Left lung (tissue), 14 donors: ENCODE measurements at places on chromosomes 6 and 20.
A peak's percentile ranks its signal among the peaks of the same experiment; 100 is the strongest.

GRCh38 chr6:36612101-36612625 is 18.0 kb downstream of the SRSF3 start:
- DNase-seq: no peak

DNA sequence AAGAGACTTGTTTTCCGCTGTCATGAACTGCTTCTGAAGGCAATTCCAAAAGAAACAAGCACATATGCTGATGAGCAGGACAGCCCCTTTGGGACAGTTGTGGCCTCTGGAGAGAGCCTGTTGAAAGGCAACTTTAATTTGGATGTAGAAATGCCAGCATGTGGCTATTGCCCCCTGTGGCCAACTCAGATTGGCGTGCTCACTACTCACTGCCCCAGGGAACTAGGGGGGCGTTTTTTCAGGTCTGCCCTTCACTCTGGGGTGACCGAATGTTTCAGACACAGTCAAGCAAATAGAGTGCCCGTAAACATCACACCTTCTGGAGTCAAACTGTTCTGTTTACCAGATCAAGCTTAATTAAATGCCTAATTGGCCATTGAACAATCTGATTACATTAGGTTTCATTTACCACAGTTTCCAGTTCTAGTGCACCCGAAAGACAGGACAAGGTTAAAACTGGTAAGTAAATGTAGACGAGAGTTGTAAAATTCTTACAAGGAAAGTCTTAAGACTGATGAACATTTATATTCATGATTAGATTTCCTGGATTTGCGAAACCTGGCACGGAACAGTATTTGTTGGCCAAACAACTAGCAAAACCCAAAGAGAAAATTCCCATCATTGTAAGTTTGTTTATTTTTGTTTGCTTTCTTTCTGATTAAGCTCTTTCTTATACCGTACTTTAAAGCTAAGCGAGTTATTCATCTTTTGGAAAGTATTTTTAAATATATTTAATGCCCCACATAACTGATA is 75.9 kb upstream of the SYNJ2 start:
- peak; percentile 36 for DNase-seq

GRCh38 chr6:149646599-149646998 is 1.9 kb downstream of the KATNA1 start:
- no peak for DNase-seq

GRCh38 chr6:14621518-14621917 is 503.9 kb downstream of the CD83 start:
- no peak for DNase-seq

- no peak for DNase-seq
Observed at GRCh38 chr20:40322941-40323340, 366.1 kb downstream of the MAFB start.

DNA sequence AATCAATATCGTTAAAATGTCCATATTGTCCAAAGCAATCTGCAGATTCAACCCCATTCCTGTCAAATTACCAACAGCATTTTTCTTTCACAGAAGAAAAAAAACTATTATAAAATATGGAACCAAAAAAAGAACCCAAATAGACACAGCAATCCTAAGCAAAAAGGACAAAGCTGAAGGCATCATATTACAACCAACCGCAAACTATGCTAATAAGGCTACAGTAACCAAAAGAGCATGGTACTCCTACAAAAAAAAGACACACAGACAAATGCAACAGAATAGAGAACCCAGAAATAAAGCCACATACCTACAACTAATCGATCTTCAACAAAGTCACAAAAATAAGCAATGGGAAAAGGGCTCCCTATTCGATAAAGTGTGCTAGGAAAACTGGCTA is 49.2 kb downstream of the RNGTT start:
- no peak for DNase-seq

DNA sequence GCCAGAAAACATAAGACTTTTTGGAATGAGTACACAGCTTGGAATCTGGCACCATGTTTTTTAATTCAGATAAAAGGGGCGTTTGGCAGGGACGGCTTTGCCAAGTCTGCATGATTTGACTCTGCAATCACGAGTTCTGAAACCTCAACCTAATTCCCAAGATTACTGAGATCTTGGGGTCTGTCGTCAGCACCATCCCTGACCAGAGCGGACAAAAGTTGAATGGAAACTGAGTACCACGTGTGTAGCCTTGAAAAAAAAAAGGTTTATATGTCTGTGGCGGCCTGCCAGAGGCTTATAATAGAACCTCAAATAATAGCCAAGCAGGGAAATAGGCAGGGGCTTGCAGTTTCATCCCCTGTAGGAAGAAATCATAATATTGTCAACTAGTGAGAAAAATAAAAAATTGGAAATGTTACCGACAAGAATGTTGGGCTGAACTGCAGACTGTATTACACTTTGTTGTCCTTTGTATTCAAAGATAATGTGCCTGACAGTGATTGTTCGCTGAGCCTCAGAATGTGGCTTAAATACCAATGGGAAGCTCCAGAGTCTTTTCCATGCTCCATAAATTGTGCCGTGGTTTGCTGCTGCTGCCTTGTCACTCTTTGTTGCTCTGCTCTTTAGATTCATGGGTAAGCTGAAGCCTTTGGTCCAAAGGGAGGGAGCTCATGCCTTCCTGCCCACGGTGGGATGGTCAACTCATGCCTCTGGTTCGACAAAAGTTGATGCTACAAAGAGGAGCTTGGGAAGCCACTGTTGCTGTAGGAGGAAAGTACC is 118.8 kb upstream of the ARID1B start:
- DNase-seq: peak; percentile 51

DNA sequence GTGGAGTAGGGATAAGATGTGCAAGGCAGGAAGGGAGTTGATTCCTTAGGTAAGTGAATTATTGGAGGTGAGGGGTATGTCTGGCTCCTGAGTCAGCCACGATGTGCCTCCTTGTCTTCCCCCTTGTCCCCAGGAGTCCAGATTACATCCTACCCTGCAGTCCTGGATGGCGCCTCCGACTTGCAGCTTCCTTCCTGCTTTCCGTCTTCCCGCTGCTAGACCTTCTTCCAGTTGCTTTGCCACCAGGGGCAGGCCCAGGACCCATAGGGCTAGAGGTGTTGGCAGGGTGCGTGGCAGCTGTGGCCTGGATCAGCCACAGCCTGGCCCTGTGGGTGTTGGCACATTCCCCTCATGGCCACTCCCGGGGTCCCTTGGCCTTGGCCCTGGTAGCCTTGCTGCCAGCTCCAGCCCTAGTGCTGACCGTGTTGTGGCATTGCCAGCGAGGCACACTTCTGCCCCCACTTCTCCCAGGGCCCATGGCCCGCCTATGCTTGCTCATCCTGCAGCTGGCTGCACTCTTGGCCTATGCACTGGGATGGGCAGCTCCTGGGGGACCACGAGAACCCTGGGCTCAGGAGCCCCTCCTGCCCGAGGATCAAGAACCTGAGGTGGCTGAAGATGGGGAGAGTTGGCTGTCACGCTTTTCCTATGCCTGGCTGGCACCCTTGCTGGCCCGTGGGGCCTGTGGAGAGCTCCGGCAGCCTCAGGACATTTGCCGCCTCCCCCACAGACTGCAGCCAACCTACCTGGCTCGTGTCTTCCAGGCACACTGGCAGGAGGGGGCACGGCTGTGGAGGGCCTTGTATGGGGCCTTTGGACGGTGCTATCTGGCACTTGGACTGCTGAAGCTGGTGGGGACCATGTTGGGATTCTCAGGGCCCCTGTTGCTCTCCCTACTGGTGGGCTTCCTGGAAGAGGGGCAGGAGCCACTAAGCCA is 4.9 kb downstream of the ABCC10 start:
- DNase-seq: no peak

GRCh38 chr6:118565311-118565960 is 17.3 kb downstream of the PLN start:
- no peak for DNase-seq

DNA sequence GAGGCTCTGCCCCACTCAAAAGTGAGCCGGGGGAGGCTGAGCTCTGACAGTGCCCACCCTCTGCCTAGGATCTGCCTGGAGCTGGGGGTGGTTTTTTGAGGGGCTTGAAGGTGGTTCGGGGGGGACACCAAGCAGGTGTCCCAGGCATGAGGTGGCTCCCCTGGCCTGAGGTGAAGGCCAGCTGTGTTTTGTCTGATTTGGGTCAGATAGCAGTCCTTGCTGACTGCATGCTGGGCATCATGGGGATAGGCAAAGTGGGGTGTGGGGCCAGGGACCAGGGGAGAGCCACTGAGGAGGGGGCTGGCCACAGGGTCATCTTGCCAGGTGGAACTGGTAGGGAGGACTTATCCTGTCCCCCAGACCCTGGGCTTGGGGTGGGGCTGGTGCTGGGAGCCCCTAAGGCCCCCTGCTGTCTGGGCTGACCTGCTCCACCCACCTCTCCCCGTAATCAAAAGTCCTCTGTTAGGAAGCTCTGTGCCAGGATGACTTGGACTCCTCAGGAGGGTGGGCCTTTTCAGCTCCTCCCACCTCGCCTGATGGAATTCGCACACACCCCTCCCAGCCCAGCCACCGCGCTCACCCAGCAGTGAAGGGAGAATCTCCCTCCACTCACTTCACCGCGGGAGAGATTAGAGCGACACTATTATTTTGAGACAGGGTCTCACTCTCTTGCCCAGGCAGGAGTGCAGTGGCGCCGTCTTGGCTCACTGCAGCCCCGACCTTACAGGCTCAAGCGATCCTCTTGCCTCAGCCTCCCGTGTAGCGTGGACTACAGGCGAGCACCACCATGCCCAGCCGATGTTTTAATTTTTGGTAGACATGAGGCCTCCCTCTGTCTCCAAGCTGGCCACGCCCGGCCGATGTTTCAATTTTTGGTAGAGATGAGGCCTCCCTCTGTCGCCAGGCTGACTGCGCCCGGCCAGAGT is 1.5 kb upstream of the COL9A3 start:
- no peak for DNase-seq

GRCh38 chr6:96194675-96195074 is 178.9 kb downstream of the FUT9 start:
- no peak for DNase-seq

DNA sequence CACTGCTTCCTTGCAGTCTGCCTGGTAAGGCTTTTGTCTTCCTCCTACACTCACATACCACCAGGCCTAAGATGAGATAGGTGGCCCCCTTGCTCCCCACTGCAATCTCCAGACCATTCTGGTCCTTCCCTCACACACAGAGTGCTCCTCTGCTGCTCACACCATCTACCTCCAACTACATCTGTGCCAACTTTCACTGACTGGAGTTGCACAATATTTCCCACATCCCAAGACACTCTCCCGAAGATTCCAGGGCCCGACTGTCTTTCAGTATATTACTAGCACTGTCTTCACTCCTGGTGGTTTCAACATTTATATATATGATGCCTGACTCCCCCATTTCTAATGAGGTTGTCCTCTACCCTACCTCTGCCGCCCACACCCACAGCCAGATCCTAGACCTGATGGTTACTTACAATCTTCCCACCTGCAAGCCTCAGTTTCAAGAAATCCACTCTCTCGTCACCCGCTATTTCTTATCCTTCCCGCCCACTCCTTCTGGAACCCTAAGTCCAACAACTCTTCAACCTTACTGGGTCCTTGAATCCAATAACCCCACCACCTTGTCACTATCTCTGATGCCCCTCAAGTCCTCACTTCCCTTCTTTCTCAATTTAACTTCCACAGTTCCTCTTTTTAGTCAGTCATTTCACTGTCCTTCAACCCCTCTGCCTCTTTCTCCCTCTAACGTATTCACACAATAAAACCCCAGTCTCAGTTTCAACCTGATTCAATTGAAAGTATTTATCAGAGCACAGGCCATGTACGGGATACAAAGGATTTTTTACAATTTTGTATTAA is 21.6 kb downstream of the RALGAPA2 start:
- no peak for DNase-seq

DNA sequence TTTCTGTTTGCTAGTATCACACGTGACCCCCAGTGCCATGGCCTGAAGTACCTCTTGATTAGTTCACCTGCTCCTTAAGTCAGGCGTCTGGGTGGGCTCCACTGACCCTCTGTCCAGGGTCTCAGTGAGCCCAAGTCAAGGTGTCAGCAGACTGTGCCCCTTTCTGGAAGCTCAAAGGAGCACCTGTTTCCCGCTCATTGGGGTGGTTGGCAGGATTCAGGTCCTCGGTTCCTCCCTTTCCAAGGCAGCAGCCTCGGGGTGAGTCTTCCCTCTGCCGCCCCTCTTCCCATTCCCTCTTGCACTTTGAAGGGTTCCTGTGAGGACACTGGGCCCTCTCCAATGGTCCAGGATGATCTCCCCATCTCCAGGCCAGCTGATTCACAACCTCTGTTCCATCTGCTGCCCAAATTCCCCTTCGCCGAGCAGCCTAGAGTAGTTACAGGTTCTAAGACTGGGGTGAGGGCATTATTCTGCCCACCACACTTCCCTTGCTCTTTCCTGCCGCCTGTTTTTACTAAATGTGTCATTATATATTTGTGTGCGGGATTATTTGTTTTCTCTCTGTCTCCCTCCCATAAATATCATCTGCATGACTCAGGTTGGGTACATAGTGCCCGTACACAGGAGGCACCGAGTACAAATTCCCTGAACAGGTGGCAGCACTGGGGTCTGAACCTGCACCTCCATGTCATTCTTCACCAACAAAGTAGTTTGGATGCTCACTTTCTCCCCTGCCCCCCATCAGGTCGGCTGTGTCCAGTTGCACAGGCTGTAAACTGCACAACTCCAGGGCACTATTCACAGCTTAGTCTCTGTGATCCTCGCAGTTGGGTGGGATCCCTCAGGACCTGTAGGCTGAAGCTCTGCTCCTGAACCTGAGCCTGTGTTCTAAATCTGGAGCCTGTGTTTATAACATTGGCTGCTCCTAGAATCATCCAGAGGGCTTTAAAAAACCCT is 58.5 kb downstream of the RBM38 start:
- no peak for DNase-seq
